Hindlimb muscle (tissue), 1 donor: ENCODE measurements at places on chromosomes 12 and 14.

DNA sequence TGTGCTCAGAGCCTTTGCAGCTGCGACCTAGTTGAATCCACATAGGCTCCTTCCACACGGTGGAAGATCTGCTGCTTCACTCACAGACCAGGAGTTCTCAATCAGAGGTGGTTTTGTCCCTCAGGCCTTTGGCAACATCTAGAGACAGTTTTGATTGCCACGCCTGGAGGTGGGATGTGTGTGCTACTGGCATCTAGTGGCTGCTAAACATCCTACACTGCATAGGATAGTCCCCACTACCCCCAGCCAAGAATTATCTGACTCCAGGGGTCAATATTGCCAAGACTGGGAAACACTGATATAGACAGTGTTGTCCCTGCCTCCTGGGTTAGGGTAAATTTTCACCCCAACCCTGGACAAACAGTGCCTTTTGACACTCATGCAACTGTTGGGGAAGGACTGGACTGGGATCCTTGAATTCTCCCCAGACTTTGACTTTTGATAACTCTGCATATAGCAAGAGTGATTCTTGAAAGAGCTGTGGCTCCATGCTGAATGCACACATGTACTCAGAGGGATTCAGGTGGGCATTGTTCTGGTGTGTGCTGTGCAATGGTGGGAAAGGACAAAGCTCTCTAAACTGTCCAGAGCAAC, 39.8 kb downstream of the BAZ2A start:
- DNase-seq: no peak

DNA sequence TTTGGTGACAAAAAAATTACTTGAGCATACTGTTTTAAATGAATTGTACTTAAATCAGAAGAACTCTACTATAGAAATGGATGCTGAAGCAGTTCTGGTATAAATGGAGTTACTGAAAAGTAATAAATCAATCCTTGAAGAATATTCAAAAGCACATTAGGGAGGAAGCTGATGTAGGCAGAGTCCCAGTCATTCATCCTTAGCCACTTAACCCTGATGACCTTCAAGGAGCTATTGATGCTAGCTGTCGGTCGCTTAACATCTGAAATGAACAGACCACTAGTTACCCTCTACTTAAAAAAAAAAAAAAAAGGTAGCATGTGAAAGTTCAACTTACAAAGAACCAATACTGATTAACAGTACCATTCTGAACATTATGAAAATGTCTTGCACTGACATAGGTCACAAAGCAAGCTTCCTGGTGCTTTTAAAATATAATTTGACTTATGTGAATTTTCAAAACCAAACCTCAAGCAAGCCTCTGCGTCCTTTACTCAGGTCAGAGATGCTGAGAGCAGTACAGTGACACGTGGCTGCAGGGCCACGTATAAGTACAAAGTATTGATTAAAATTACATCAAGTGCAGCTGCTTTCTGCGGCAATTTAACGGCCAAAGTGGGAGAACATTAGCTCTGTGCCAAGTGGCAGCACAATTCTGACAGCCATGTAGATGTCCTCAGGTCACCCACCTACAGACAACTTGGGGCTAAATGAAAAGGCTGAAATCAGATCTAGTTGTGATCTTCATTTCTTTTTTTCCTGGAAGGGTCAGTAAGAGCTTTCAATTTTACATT, 18.1 kb downstream of the PPM1H start:
- DNase-seq: no peak

- no peak for DNase-seq
These were observed 115.0 kb upstream of the EGLN3 start for GRCh38 chr14:34065690-34066391.

DNA sequence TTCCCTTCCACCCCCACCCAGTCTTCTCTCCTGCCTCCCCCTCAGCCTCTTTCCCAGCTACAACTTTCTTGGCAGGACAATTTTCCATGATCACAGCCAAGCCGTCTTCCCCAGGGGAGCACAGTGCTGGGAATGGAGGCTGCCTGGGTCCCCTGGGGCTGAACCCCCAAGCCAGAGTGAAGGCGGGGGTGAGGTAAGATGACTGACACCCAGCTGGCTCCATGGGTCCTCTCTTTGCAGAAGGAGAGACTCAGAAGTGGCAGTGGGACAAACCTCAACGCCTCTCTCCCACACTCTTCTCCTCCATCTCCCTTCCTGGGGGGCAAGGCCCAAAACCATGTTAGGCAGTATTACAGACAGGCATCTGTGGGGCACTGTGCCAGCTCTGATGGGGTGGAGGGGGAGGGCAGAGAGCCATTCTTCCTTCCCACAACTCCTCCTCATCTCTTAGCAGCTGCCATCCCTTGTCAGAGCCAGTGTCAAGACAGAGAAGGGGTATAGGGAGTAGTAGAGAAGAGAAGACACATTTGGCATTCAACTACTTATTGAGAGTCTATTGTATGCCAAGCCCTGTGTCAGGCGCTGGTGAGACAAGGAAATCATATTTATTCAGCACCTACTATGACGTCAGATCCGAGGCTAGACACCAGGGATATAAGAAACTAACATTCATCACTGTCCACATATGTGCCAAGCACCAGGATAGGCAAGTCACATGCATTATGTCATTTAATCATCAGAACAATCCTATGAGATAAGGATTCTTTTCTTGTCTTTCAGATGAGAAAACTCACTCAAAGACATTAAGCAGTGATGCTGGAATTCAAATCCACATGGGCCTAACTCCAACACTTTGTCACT, 3.6 kb downstream of the ITGA7 start:
- DNase-seq: no peak

GRCh38 chr12:121921066-121921465, 2.7 kb downstream of the CFAP251 start:
- no peak for DNase-seq

DNA sequence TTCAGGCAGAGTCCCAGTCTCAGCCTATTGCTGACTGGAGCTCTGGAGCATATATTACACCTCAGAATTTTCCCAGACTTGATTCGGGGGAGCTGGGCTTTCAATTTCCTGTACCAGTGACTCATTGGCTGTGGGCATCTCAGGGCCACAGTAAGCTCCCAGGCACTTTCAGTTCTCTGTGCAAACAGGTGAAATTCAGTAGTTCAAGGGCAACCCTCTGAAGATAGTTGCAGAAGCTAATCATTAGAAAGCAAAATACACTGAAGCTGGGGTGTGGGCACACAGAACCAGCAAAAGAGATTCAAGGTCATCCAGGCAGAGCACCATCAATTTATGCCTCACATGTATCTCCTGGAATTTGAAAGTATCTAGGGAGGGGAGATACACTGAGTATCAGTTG, 8.1 kb upstream of the NIN start:
- DNase-seq: no peak
